ENCODE measurements at places on chromosomes 2 and 18.

- DNase-seq: no peak
Measured at GRCh38 chr2:30312916-30313315, 81.6 kb downstream of the LBH start.

DNA sequence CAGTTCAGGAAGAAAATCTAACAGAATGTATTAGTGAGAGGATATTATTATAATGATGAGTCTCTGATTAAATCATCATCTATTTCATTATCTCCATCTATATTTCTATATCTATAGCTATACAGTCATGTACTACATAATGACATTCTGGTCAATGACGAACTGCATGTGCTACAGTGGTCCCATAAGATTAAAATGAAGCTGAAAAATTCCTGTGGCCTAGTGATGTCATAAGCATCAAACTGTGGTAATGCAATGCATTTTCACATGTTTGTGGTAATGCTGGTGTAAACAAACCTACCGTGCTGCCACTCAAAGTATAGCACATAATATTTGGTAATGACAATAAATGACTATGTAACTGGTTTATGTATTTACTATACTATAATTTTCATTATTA, 1127.9 kb upstream of the CHAC2 start:
- DNase-seq: no peak

DNA sequence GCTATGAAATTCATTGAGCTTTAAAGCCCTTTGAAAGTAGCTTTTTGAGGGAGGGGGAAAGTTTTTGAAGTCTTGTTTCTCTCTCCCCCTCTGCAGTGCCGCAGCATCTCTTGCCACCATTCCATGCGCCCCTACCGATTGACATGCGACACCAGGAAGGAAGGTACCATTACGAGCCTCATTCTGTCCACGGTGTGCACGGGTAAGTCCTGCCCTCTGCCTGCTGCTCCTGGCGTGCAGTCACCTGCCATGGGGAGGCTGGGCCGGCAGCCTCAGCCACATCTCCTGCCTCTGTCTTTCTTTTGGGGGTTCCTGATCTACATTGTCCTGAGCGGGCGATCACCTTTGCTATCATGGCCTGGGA, 191.6 kb downstream of the GLI2 start:
- no peak for DNase-seq

- DNase-seq: no peak
Measured at GRCh38 chr2:8884812-8885211, 47.4 kb upstream of the KIDINS220 start.
